ENCODE measurements at places on chromosomes 12 and 14.

GRCh38 chr12:96176575-96176974 lies 17.6 kb upstream of the ELK3 start:
- no peak for DNase-seq

- no peak for DNase-seq
These were observed 151.1 kb downstream of the DACT1 start for GRCh38 chr14:58788655-58789503.

DNA sequence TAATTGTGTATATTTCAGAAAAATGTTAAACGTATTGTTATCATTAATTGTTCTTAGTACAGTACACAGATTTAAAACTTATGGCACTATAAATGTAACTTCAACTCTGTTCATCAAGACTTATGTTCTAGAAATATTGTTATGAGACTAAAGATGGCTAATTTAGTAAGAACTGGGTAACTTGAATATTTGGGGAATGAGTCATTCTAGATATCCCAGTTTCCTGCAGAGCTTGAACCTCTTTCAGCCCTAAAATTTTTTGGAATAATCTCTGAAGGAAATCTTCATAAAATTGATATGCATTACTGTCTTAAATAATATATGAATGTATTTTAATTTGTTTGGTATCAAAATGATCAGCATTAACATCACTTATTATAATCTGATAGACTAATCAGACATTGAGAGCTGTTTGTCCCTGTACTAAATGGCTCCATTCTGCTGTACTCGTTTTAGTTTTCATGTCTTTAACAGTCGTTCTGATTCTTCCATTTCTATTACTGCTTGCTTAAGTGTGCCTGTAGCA lies 87.1 kb downstream of the VEZT start:
- no peak for DNase-seq

DNA sequence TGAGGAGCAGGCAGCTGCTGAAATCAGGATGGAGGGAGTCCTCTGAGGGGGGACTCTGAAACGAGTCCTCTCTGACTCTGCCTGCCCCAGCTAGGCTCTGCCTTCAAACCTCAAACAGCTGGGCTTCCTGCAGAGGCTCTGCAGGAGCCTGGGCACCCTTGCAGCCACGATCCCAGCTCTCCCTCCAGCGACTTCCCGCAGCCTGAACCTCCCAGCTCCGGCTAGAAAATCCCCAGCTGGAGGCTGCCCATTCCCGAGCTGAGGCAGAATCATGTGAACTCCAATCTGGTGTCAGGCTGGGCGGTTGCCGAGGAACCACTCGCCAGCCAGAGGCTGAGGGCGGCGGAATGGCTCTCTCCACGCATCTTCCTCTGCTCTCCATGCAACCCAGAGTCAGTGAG lies at the start of gene GPR68:
TSS of gene GPR68 (minus strand) at position 204 of the 401 bp plus-strand sequence. CDS start 9,654 bp downstream, outside the sequence.
- DNase-seq, result no peak

DNA sequence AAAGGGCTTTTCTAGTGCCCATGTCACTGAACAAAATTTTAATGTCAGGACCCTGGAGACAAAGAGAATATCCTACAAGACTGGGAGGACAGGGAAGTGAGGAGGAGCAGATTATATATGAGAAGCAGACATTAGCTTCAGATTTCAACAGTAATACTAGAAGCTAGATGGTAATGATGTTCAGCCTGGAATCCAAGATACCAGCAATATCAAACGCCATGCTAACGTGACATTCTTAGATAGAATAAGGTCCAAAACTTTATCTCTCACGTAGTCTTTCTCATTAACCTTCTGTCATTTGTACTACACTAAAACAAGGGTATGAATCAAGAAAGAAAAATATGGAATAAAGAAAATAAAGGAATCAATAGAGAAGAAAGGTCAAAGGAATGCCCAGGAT lies 18.7 kb downstream of the SOS2 start:
- DNase-seq, result no peak

DNA sequence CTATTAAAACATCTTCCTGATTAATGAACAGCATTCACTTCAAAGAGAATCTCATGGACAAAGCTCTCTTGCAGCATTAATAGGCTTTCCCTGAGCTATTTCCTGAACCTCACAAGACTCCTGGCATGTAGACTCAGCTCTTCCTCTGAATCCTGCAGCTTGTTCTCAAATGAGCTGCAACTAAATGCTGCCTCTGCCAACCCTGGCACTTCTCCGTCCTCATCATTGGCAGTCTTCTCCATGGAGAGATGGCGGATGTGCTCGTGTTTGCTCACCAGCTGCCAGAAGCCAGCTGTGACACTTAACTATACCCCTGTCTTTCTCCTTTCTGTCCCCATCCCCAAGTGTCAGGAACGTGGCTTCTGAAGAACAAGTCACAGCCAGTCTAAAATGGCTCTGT lies 232.1 kb downstream of the FOXN3 start:
- no peak for DNase-seq

GRCh38 chr12:116278667-116279066 lies 1.2 kb upstream of the MED13L start:
- DNase-seq, result no peak

- no peak for DNase-seq
These were observed 57.1 kb downstream of the DYRK2 start for GRCh38 chr12:67705394-67706370.

DNA sequence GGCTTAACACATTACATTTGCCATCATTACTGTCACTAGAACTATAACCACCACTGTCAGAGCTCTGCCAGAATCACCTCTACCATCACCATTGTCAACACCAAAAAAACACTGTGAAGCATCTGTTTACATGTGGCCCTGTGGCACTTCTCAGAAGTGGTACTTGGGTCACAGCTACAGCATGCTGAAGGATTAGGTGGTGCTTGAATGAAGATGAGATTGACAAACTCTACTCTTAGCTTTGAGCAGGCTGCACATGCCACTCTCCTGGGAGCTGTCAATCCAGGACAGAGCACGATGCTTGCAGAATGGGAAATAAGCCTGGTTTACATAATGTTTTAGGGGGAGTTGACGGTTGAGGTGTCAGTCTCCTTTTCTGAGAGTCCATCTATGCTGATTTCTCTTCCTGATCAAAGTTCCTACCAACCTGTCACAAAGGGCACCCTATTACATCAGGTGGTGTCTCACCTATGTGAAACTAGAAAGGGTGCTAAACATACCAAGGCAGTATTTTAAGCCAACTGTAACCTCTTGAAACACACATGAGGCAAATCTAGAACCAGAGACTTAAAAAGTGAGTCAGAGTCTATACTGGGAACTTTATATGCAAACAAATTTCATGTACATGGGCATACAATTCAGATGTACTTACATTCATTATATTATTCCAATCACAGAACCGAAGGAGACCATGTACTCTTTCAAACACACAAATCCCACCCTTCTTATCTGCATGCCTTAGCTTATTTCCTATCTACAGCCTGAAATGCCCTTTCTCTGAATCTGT lies 258.7 kb downstream of the EMP1 start:
- no peak for DNase-seq

DNA sequence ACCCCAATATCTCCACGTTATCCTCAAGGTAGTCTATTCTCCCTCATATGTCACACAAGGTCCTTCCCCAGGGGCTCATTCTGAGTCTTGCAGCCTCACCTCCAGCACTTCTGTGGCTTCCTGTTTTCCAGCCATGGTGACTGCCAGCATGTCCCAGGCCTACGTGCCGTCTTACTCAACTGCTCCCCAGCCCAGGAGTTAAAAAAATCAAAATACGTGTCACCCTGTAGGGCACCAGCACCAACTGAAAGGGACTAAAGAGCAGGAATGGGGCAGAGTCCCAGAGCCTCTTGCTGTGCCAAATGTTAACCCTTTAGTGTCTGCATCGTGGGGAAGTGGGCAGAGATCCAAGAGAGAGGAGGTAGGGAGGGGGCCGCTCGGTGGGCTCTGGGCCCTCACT lies 37.0 kb upstream of the MED13L start:
- DNase-seq, result no peak

DNA sequence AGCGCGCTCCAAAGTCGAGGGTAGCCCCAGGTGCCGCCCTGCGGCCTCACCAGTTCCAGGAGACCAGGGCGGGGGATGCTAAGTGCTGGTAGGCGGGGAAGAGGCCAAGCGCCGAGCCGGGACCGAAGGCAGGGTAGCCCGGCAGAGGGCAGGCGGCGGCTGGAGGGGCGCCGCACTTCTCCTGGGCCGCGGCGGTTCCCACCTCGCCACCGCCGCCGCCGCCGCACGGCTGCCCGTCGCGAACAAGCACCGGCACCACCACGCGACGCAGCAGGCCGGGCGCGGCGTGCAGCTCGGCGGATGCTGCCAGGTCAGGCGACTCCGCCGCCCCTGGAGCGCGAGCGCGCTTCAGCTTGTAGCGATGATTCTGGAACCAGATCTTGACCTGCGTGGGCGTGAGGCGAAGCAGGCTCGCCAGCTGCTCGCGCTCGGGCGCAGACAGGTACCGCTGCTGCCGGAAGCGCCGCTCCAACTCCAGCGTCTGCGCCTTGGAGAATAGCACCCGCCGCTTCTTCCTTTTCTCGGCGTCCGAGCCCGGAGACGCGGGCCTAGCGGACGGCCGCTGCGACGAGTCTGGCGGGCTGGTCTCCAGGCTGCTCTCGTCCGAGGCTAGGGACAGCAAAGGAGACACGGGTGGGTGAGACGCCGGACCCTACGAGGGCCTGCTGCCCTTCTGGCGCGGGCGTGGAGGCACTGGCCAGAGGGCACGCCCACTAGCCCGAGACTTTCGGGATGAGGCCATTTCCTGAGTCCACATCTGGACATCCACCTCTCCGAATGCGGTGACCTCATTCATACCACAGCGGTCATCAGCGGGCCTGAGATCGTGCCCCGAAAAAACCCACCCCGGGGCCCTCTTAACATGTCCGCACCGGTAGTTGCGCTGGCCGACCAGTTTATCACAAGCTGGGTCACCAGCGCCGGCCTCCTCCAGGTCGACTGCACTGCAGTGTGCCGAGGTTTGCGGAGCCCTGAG lies 1.3 kb downstream of the NKX2-8 start:
- no peak for DNase-seq

GRCh38 chr12:95908573-95908972 lies 33.8 kb downstream of the CCDC38 start:
- DNase-seq, result no peak

DNA sequence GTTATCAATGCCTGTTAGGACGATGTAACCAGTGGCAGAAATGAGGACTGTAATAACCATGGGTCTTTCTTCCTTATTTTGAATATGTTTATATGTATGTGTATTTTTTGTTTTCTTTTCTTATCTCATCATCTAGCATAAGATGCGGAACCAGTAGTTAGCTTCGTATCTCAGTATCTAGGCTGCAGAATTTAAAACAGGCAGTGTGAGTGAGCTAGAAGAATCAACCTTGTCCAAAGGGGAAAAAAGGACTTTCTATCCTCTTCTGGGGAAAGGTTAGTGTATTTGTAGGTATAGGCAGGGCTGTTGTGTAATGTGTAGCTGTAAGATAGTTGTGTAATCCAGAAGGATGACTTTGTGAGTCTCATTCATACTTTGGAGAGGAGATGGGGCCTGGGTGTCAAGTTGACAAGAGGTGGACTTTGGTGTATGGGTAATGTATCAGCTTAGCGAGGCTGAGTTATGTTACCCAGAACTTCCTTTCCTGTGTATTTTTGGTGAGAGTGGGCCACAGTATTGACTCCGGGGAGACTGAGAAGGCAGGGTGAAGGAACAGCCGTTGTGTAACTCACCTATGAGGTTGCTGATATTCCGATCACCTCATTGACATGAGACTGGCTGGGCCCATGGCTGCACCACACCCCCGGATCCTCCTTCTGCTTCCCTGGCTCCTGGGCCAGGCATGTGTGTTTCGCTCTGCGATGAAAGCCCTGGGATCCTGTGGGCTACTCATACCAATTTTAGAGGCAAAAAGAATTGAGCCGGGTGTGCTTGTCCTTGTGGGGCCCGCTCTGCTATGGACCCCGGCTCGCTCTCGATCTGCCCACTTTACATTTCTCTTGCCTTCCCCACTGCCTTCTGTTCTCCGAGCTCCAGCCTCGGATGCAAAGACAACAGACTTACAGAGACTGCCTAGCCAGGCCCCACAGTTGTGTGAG lies 24.3 kb downstream of the DLK1 start:
- DNase-seq, result no peak

DNA sequence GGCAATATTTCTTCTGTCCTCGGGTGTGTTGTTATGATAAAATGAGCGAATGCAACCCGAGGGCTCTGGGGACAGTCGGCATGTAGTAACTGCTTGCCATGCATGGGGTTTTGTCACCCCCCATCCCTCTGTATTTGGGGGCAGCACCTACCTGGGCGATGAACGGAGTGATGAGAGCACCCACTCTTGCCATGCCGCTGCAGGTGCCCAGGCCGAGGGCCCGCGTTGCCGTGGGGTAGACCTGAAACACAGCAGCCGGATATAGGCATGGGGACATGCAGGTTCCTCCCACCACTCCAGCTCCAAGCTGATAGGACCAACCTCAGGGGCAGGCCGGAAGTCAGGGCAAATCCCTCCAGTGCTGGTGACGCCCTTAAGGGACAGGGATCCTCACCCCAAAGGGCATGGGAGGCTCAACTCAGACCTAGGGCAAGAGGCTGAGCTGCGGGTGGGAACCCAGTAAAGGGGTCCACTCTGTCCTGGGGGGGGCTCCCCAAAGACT lies 35.8 kb downstream of the DAO start:
- no peak for DNase-seq

GRCh38 chr12:5710260-5710878 lies 234.7 kb downstream of the ANO2 start:
- no peak for DNase-seq

- DNase-seq, result no peak
These were observed 49.3 kb upstream of the TSPAN11 start for GRCh38 chr12:30877105-30877875.

- no peak for DNase-seq
These were observed 22.5 kb downstream of the MAX start for GRCh38 chr14:65079768-65080167.

DNA sequence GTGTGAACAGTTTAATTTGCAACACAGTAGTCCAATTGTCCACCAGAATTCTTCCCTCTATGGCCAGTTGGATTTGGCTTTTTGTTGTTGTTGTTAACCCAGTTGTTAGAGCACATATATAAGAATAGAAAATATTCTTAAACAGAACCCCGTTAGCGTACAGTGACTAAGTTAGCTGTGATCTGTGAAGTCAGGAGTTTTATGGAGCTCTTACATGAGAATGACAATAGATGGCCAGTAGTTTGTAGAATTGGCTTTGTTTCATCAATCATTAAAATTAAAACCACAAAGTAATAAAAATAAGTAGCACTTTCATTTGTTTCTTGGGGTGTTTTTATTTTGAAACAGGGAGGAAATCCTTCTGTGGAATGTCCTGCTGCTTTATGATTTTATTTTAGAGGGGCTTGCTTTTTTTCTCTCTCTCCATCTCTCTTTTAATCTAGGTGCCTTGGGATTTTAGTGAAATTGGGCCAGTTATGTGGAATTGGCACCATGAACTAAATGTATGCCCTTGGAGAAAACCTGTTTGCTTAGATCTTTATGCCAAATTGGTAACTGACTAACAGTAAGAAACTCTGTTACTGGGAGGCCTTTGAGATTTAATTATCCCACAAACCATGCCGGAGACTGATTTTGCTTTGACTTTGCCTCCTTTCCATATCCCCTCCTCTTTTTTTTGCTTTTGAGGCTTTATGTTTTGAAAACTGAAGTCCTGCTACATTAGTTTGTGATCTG lies 22.9 kb downstream of the FBXW8 start:
- no peak for DNase-seq

GRCh38 chr14:93905623-93906022 lies 21.5 kb upstream of the FAM181A start:
- DNase-seq, result no peak

- no peak for DNase-seq
These were observed 411.0 kb downstream of the LRIG3 start for GRCh38 chr12:58509116-58509885.

Data from NCI-H1436 treated with DMSO at 0.1 percent for 48 hours (cell line).